ENCODE measurements at places on chromosomes 5 and 9.

DNA sequence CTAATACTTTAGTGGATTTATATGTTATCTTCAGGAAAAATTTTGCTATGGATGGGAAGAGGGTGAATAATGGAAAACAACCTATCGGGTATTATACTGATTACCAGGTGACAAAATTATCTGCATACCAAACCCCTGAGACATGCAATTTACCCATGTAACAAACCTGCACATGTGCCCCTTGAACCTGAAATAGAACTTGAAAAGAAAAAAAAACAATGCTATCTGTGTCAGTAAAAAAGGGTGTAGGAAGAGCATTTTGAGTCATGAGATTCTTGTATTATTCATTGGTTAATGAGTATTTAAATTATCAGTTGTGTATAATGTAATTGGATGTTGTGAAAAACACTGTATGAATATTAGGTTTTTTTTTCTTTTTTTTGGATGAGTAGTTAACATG is 75.4 kb downstream of the PRR16 start:
- DNase-seq, result no peak

GRCh38 chr5:34483442-34484033 is 172.6 kb upstream of the RAI14 start:
- no peak for DNase-seq

DNA sequence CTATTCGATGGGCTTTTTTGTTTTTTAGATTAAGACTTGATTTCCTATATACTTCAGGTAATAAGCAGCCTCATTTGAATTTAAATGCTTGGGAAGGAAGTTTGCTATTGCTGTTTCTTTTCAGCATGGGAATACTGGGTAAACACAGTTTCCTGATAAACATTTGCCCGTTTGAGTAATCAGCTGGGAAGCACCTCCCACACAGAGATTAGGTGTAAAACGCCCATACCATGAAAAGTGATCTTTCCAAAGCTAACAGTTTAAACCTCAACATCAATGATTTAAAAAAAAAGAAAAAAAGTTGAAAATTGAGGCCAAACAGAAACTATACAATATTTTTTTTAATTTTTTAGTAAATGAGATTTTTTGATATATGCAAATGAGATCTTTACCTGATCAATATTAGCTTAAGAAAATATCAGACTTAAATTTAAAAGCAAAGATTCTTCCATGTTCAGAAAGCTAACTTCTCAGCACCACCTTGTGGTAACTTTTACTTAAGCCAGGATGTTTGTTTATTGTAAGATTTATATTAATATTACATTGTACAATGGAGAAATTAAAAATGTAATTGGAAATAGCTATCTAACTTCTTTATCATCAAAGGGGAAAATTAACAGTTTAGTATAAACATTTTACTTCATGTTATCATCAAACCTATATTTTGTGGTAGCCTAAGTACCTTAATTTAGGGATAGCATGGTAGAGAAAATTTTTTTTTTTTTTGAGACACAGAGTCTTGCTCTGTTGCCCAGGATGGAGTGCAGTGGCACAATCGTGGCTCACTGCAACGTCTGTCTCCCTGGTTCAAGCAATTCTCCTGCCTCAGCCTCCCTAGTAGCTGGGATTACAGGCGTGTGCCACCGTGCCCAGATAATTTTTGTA is 39.8 kb downstream of the F2RL2 start:
- no peak for DNase-seq

- no peak for DNase-seq
Measured at GRCh38 chr5:163772241-163772640, 266.8 kb downstream of the MAT2B start.

- no peak for DNase-seq
Measured at GRCh38 chr5:144531188-144531587, 360.5 kb downstream of the KCTD16 start.

- DNase-seq, result no peak
Measured at GRCh38 chr9:122143876-122144405, 15.6 kb downstream of the NDUFA8 start.

DNA sequence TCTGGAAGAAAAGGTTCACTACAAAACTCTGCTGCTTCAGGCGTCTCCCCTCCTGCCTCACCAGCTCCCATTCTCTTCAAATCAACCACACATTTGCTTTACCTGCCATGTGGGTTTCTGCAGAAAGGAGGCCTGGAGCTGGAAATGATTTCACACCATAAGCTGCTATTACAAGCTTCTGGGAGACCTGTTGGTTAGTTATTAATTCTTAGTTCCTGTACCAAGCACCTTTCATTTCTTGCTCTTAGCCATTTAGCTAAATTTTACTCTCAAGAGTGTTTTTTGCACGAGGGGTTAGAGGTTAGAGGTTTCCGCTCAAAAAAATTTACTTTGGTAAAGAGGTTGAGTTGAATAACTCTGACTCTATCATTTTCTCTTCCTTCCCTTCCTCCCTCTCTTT is 70.3 kb downstream of the MAP1B start:
- DNase-seq, result no peak

DNA sequence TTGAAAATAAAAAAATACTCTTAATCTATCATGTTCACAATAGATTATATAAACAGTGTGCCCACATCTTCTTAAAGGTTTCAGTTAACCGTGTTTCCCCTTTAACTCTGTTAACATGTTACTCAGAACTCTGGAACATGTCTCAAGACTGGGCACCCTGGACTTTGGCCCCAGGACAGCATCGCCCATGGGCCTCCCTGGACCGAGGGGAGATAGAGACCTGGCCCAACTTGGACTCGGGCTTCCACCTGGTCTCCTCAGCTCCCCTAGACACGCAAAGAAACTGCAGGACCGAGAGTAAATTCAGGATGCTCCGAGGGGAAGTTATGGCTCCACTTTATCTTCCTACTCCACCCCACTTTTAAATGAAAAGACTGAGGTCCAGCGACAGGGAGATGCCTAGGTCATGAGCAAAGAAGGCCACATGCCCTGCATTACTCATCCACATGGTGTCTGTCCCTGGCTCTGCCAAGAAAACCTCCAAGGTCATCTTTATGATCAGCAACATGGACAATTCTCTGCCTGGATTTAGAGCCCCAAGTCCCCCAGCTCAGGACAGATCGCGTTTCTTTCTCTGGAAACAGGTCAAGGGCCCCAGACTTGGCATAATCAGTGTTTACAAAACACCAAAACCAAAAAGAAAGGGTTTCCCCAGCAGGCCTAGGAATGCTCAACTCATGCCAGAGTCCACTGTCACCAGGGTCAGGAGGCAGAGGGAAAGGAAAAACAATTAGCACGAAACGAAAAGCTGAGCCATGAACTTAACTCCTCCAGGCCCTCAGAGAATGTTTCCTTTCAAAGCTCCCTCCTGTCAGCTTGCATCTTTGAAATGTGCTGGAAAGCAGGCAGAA is 17.4 kb downstream of the GPX3 start:
- DNase-seq, result peak; percentile 39

DNA sequence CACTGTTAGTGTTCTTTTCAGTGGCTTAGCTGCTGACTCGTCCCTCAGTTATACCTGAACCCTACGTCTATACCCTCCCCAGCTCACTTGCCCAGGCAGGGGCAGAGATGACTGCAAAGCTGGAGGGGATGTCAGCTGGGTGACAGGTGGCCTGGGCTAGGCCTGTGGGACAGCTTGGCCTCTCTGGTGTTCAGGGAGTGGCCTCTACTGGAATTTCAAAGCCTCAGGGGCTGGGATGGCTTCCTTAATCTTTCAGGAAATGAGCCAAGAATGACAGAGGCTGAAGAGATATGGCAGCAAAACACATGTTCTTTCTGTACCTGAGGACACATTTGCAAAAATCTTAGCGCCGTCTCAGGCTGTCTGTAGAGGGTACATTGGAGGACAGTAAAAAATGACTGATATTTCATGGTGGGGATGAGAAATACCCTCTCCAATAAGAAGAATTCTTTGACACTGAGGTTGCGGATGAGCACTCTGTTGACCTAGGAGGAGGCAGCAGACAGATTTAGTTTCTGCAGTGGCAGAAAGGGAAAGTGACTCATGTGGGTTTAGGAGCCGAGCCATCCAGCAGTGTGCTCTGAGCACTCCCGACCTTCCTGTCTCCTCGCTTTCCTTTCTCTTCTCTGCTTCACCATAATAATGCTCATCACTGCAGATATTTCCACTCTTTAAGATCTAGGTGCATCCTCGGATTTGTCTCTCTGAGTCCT is 54.4 kb downstream of the ENTREP1 start:
- no peak for DNase-seq

GRCh38 chr5:54551926-54552325 is 34.4 kb downstream of the SNX18 start:
- no peak for DNase-seq

GRCh38 chr5:141783005-141783946 is 94.9 kb downstream of the PCDH1 start:
- no peak for DNase-seq

- no peak for DNase-seq
Measured at GRCh38 chr5:125477586-125477975, 731.1 kb upstream of the ZNF608 start.

- no peak for DNase-seq
Measured at GRCh38 chr5:74895906-74896305, 29.7 kb upstream of the FAM169A start.

DNA sequence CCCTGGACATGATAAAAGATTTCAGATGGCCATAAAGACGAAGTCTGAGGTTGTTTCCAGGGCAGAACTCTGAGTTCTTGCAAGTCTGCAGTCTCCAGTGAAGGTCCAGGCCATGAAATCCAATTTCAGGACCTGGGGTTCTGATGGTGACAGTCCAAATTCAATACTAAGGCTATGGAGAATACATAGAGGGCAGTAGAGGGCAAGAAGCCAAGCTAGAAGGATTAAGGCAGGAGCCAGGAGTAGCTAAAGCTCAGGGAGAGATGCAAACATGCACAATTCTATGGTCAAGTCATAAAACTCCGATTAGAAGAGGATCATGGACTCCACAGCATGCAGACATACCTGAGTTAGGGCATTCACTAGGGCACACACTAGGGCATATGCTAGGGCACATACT is 11.4 kb downstream of the SLIT3 start:
- DNase-seq, result no peak

- DNase-seq, result no peak
Measured at GRCh38 chr9:104944356-104944755, 16.4 kb upstream of the ABCA1 start.

DNA sequence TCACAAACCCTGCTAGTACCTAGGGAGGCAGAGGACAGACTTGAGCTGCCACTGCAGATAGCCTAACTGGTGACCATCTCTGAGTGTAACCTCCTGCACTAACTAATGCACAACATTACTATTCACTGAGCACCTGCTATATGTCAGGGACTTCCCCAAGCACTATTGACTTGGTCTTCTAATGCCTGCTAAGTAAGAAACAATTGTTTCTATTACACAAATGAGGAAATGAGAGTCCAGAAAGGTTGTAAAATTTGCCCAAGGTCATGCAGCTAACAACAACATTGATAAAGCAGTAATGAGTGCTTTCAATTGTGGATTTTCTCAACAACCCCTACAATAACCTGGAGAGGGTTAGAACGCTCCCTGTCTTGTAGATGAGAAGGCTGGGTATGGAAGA is 183.7 kb downstream of the ZNF462 start:
- DNase-seq, result no peak

- no peak for DNase-seq
Measured at GRCh38 chr9:110650991-110651411, 17.6 kb upstream of the MUSK start.

DNA sequence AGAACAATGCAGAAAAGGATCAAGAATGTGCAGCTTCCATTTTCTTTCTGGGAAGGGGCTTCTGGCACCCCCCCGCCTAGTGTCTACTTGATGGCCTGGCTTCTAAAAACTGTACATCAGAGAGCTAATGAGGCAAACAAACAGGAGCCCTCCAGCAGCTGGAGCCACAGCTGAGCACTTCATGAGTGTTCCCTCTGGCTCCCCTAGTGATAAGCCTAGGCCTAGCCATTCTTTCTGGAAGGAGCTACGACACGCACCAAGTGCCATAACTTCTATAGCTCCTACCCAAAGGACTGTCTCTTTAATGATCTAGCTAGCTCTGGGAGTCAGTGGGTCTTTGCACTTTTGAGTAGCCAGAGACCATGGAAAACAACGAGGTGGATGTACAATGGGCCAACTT is 66.1 kb downstream of the DNAH5 start:
- DNase-seq, result no peak

- DNase-seq, result peak; percentile 71
Measured at GRCh38 chr5:112923148-112923917, 1.3 kb upstream of the REEP5 start.

GRCh38 chr9:135971111-135971766 is 10.1 kb upstream of the UBAC1 start:
- DNase-seq, result no peak

Data from inflammatory macrophage treated with lipopolysaccharide for 1 hour (primary cell).